ENCODE measurements at places on chromosomes 16 and 17.

DNA sequence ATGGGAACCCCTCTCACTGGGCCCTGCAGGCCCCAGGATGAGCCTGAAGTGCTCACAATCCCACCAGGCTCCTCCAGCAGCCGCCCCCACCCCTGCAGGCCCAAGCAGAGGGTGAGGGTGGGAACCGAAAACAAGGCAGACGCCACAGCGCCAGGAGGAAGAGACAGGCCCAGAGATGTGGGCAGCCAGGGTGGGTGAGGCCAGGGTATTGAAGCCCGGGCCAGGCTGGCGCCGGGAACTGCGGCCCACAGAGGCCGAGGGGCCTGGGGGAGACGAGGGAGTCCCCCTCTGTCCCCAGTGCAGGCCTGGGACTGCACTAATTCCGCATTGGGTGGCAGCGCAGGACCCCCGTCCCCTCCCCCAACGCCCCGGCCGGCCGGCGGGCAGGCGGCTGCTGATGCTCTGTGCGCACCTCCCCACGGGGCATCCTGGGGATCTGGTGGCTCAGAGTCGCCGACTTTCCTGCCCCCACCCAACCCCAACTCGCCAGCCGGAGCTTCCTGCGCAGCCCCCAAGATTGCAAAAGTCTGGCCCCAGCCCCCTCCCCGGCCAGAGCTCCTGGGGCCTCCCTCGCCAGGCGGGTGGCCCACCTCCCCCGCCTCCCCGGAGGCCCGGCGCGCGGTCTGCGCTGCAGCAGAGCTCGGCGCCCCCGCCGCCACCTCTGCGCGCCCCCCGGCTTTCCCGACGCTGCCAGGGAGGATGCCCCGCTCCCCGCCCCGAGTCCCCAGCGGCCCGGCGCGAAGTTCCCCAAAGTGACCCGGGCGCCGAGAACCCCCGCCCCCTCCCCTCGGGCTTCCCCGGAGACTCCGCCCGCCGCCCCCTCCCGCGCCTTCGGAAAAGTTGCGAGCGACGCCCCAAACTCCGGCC lies 107.8 kb downstream of the ENGASE start:
- no peak for DNase-seq

- DNase-seq, result no peak
Measured at GRCh38 chr16:84881702-84882521, 62.1 kb downstream of the CRISPLD2 start.

- DNase-seq, result no peak
Measured at GRCh38 chr17:60231234-60231633, 81.5 kb downstream of the CA4 start.

DNA sequence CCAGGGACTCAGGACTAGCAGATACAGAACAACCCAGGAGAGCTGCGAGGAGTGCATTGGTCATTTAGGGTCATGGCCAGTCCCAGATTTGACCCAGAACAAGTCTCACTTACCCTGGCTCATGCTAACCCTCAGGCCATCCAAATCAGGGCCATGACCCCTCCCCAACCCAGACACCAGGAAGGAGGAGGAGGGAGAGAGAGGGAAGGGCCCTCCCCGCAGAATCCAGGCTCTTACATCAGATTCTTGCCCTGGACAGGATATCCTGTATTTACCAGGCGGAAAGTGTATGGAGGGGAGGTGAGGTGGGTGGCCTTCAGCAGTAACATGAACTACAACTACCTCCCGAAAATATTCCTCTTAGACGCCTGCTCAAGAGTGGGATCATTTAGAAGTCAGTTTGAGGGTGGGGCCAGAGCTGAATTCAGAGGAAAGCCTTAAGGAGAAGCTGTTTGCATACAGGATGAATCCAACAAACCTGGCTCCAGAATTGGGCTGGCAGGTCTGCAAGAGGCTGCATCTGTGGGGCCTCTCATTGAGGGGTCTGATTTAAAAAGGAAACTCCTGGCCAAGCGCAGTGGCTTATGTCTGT lies 2.1 kb downstream of the VAT1 start:
- DNase-seq, result no peak

DNA sequence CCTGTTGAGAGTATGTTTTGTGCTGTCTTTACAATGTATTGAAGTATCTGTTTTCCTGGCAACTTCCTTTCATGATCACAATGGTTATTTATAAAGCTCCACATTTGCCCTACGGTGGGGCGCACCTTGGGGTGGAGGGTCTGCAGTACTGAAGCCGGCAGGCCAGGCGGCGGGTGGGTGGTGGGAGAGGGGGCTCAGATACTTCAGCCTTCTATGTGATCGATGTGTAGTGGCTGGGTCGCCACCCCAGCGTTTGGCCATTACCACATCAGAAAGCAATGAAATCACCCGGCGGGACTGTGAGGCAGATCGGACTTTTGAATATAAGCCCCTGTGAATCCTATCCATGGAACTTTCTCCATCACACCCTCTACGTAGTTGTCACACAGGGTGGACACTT lies 196.6 kb downstream of the FOXL1 start:
- DNase-seq, result no peak

DNA sequence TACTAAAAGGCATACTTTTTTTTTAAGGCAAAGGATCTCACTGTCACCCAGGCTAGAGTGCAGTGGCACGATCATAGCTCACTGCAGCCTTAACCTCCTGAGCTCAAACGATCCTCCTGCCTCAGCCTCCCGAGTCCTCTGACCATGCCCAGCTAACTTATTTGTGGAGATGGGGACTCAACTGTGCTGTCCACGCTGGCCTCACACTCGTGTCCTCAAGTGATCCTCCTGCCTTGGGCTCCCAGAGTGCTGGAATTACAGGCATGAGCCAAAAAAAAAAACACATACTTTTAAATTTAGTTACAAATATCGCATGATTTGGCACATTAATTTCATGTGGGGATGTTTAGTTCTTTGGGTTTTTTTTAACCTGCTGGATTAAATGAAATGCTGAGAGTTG lies 207.7 kb upstream of the CHMP6 start:
- DNase-seq, result no peak

DNA sequence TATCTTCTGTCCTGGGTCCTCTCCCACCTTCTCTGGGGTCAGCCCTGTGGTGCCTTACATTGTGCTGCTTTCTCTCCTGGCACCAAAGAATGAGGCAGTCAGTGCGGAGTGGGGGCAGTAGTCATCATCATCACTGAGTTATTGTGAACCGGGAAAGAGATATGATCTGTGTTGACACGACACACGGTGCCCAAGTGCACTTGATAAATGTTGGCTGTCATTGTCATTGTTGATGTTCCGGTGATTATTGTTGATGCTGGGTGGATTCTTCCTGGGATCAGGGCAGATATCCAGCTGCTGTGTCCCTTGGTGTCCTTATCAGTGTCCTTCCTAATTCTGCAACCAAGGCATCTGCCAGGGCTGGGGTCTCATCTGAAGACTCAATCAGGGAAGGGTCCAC lies 121.7 kb downstream of the ABCC6 start:
- DNase-seq, result no peak

GRCh38 chr16:3858801-3859200 lies 21.7 kb downstream of the CREBBP start:
- DNase-seq, result no peak

GRCh38 chr17:48219617-48220016 lies 112.1 kb downstream of the SNX11 start:
- DNase-seq, result no peak

DNA sequence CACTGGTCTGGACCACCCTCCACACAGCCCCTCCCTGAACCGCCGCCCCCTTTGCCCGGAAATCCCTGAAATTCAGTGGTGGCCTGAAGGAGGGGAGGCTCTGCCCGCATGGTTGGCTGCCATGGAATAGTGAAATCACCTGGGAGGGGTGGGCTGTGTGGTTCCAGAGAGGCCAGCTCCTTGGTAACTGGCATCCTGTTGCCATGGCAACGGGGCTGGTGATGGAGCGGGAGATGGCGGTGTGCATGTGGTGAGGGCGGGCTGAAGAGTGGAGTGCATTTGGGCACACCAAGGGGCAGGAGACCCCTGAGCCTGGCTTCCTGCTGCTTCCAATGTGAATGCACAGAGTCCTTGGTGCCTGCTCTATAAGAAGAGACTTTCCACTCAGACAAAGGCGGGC lies 2.4 kb downstream of the EFNB3 start:
- DNase-seq, result no peak

DNA sequence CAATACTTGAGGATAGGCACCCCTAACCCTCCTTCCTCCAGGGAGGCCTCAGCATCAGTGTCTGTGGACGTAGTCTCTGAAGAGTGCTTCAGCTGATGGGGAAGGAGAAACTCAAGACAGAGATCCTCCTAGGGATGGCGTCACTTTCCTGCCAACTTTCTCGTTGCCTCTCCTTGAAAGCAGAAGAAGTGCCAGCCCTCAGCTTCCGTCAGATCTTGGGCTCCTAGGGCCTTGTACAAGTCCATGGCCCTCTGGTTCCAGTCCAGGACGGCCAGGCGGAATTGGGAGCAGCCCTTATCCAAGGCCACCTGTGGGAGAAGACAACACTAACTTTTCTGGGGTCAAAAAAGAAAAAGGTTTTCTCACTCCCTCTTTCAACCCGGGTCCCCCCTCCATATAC lies 1.3 kb downstream of the SAT2 start:
- no peak for DNase-seq

Measured in effector CD8-positive, alpha-beta T cell (primary cell).